ENCODE measurements at places on chromosomes 12 and 14. TPM values are rescaled to one million over a fixed set of nuclear protein-coding genes. Genes with fewer than 3 reads are reported as not detected.

The CCDC88C gene
- total RNA-seq: 32.8 TPM

The TDRD9 gene
- total RNA-seq: 6.6 TPM

DNA sequence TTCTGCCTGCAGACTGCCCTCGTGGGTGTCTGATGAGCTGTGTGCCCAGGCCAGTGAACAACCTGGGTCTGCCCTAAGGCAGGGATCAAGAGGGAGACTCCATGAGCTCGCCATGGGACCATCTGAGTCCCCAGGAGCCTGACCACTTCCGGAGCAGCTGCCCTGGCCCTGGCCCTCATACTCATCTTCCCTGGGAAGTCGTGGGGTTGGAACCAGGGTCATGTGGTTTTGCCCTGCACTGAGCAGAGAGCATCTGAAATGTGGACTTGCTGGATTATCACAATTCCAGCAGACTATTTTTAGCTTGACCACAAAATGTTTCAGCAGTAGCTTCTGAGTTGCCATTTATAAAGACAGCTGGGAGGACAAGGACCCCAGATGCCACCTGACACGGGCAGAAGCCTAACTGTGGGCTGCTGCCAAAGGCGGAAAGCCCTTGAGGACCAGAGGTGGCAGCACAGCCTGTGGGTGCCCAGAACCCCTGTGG lies 6.7 kb downstream of the BTBD6 start:
- no peaks in the 10 kb centered on the region for H3K27me3 ChIP-seq
- DNase-seq: no peak
- H3K4me3 ChIP-seq: no peak overlapping the region
- no peak overlapping the region for H3K27ac ChIP-seq
- H3K4me1 ChIP-seq: no peaks in the 10 kb centered on the region
- peaks cover 6% of the 10 kb centered on the region for H3K36me3 ChIP-seq

GRCh38 chr14:98140862-98141530 lies 1131.0 kb downstream of the BCL11B start:
- no peaks in the 10 kb centered on the region for H3K4me1 ChIP-seq
- H3K27ac ChIP-seq: no peak overlapping the region
- no peak overlapping the region for H3K4me3 ChIP-seq
- peaks cover 2% of the 10 kb centered on the region for H3K27me3 ChIP-seq

DNA sequence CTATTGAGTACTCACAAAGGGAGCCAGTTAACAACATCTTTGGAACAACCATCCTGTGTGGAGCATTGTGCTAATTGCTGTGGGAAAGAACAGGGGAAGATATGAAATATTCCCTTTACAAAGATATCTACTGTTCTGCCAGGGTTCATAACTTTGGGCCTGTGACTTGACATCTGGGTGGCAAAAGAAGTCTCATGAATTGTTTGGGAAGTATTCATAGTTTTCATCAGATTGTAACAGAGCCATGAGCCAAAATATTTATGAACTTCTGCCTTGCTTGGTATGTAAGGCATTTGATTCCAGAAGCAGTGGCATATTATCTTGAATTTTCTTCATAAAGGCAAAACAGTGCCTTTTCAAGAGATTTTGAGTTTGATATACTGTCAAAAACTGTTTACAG lies 816.2 kb downstream of the DIO2 start:
- no peak overlapping the region for H3K4me3 ChIP-seq
- H3K36me3 ChIP-seq: no peaks in the 10 kb centered on the region
- H3K27me3 ChIP-seq: no peaks in the 10 kb centered on the region
- no peaks in the 10 kb centered on the region for H3K4me1 ChIP-seq
- H3K27ac ChIP-seq: no peak overlapping the region
- DNase-seq: no peak

GRCh38 chr12:91413581-91414546 lies 231.2 kb upstream of the DCN start:
- H3K4me1 ChIP-seq: no peaks in the 10 kb centered on the region
- H3K27ac ChIP-seq: no peak overlapping the region
- no peaks in the 10 kb centered on the region for H3K36me3 ChIP-seq
- no peaks in the 10 kb centered on the region for H3K27me3 ChIP-seq

GRCh38 chr12:101277443-101277842 lies 2.5 kb upstream of the UTP20 start:
- DNase-seq: no peak
- no peaks in the 10 kb centered on the region for H3K36me3 ChIP-seq
- no peaks in the 10 kb centered on the region for H3K27me3 ChIP-seq
- no peak overlapping the region for H3K4me3 ChIP-seq

GRCh38 chr14:74389980-74390379 lies 36.0 kb downstream of the SYNDIG1L start:
- no peak for DNase-seq
- H3K4me1 ChIP-seq: no peaks in the 10 kb centered on the region
- H3K4me3 ChIP-seq: no peak overlapping the region
- no peaks in the 10 kb centered on the region for H3K36me3 ChIP-seq
- H3K27me3 ChIP-seq: no peaks in the 10 kb centered on the region

- no peak overlapping the region for H3K27ac ChIP-seq
- no peaks in the 10 kb centered on the region for H3K4me1 ChIP-seq
- no peaks in the 10 kb centered on the region for H3K27me3 ChIP-seq
- no peak for DNase-seq
Observed at GRCh38 chr14:75976826-75977581, 4.8 kb downstream of the TGFB3 start.

The SLC8A3 gene
- 0.98 TPM for total RNA-seq

DNA sequence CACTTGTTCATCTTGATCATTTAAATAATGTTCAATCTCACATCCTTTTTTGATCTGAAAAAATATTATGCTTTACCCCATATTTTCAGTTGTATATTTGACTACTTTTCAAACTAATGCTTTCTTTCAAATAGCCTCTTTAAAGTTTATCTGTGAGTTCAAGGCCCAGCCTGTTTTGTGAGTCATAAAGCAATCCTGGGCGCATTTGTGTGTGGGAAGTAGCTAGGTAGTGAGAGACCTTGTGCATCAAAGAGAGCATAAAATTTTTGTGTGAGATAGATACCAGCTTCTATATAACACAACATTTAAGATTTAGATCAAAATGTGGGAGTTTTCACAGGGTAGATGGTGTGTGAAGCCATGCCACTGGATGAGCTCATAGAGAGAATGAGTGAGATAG lies 405.6 kb downstream of the NAV3 start:
- no peaks in the 10 kb centered on the region for H3K36me3 ChIP-seq
- no peaks in the 10 kb centered on the region for H3K27me3 ChIP-seq
- no peak overlapping the region for H3K27ac ChIP-seq

DNA sequence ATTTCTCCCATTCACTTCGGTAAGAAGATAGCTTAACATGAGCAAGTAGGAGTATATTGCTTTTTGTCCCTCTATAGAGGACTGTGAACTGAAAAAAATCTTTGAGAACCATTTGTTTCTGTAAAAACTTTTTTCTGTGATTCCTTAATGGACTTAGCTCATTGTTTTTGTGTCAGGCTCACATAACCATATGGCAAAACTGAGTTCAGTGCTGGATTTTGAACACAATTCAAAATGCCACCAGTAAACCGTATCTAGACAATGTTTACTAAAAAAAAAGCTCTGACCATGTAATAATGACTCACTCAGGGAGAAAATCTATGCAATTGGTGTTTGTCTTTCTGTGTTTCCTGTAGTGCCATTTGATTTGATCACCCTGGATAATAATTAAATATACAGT lies 5.2 kb downstream of the TRHDE start:
- peak overlapping the region; percentile 53 for H3K27ac ChIP-seq
- peaks cover 5% of the 10 kb centered on the region for H3K27me3 ChIP-seq
- DNase-seq: no peak
- peaks cover 27% of the 10 kb centered on the region for H3K4me1 ChIP-seq
- no peak overlapping the region for H3K4me3 ChIP-seq
- H3K36me3 ChIP-seq: no peaks in the 10 kb centered on the region

- H3K4me3 ChIP-seq: no peak overlapping the region
- H3K27ac ChIP-seq: no peak overlapping the region
- no peaks in the 10 kb centered on the region for H3K27me3 ChIP-seq
- H3K36me3 ChIP-seq: no peaks in the 10 kb centered on the region
Observed at GRCh38 chr14:99755629-99756603, 37.3 kb upstream of the EML1 start.

The NELL2 gene
- total RNA-seq: 3.3 TPM

DNA sequence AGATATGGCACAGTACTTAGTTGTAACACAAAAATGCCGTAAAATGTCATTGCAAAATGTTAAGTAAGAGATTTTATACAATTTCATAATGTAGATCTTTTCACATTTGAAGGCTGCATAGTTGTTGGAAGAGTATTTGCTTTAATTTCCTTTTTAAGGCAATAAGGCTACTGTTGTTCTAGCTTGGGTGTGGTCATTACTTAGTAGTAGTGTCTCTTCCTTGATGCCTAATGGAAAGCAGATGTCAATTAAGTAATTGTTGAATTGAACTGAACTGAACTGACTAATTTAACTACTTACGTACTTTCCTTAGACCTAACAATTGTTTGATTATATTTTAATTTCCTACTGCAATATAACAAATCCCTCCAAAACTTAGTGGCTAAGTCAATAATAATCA lies 181.7 kb downstream of the FLRT2 start:
- H3K4me1 ChIP-seq: no peaks in the 10 kb centered on the region
- no peak overlapping the region for H3K4me3 ChIP-seq
- H3K27ac ChIP-seq: no peak overlapping the region
- H3K27me3 ChIP-seq: no peaks in the 10 kb centered on the region
- no peak for DNase-seq
- H3K36me3 ChIP-seq: no peaks in the 10 kb centered on the region

DNA sequence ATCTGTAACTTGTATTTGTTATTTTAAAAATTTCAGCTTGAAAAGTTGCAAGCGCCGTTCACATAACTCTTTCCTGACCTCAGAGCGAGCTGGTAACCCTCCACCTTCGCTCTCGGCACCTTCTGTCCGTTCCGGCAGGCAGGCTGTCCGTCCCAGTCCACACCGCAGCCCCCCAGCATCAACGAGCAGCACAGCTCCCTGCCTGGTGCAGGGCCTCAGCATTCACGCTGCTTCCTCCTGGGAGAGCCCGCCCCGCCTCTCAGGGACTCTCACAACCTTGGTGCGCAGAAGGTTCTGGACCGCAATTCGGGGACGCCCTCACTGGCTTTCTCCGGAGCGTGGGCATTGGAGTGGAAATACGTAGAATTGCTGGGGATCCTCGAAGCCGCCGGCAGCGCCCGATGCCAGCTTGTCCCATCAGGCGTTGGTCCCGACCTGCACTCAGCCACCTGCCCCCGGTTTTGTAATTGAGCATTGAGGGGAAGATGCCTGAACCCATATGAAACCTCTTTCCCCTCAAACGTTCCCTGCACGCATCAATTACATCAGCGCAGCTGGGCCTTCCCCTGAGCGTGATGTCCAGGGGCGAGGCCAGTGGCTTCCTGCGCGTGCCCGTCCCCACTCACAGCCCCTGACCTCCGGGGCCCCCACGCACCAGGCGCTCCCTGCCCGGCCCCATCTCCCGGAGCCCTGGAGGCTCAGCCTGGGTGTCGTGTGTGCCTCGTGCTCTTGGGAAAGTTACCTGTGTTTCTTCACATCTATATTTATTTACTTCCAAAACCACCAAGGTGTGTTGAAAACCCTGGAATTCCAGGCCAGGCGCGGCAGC lies 19.1 kb downstream of the LRCOL1 start:
- H3K4me3 ChIP-seq: no peak overlapping the region
- H3K27ac ChIP-seq: no peak overlapping the region
- no peaks in the 10 kb centered on the region for H3K4me1 ChIP-seq
- H3K36me3 ChIP-seq: no peaks in the 10 kb centered on the region
- DNase-seq: peak; percentile 75
- H3K27me3 ChIP-seq: no peaks in the 10 kb centered on the region

- no peak overlapping the region for H3K27ac ChIP-seq
- H3K4me3 ChIP-seq: no peak overlapping the region
- DNase-seq: peak; percentile 13
Observed at GRCh38 chr12:105860561-105861207, 278.1 kb downstream of the NUAK1 start.

The CACNA2D4 gene
- 7.3 TPM for total RNA-seq

DNA sequence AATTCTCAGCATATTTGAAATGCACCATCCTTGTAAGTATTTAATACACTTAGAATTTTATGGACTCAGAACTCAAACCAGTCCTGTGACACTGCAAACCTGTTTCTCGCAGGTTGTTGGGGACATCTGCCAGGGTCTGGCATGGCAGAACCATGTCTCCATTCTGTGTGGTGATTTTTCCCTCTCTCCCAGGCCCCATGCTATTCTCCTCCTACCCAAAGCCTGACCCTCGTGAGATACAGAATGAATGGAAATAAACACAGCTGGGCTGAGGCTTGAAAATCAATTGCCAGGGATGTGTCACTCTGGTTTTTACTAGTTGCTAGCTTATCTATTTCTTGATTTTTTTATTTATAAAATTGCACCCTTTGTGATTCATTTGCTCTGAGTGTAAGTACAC lies 19.8 kb downstream of the TPH2 start:
- no peaks in the 10 kb centered on the region for H3K27me3 ChIP-seq
- H3K27ac ChIP-seq: no peak overlapping the region
- no peak overlapping the region for H3K4me3 ChIP-seq
- no peaks in the 10 kb centered on the region for H3K36me3 ChIP-seq

GRCh38 chr14:96275177-96276112 lies 19.4 kb downstream of the BDKRB1 start:
- H3K27ac ChIP-seq: no peak overlapping the region
- no peaks in the 10 kb centered on the region for H3K36me3 ChIP-seq
- H3K4me1 ChIP-seq: no peaks in the 10 kb centered on the region
- H3K4me3 ChIP-seq: no peak overlapping the region

The GLT8D2 gene
- total RNA-seq: 7.7 TPM

- H3K27ac ChIP-seq: no peak overlapping the region
- no peaks in the 10 kb centered on the region for H3K36me3 ChIP-seq
- no peak for DNase-seq
- H3K4me1 ChIP-seq: no peaks in the 10 kb centered on the region
- no peak overlapping the region for H3K4me3 ChIP-seq
- no peaks in the 10 kb centered on the region for H3K27me3 ChIP-seq
Observed at GRCh38 chr12:97063292-97063935, 156.4 kb downstream of the NEDD1 start.

The CMA1 gene
- total RNA-seq: 2.1 TPM

- H3K27ac ChIP-seq: no peak overlapping the region
- H3K36me3 ChIP-seq: no peaks in the 10 kb centered on the region
- H3K27me3 ChIP-seq: no peaks in the 10 kb centered on the region
- H3K4me3 ChIP-seq: peak overlapping the region; percentile 44
- H3K4me1 ChIP-seq: no peaks in the 10 kb centered on the region
- DNase-seq: peak; percentile 22
Observed at GRCh38 chr12:76486011-76486410, 73.6 kb downstream of the OSBPL8 start.

- H3K27ac ChIP-seq: no peak overlapping the region
- H3K36me3 ChIP-seq: no peaks in the 10 kb centered on the region
- no peak overlapping the region for H3K4me3 ChIP-seq
- no peak for DNase-seq
Observed at GRCh38 chr14:105316968-105317510, 2.5 kb downstream of the PACS2 start.

The DBX2 gene
- not detected for total RNA-seq

DNA sequence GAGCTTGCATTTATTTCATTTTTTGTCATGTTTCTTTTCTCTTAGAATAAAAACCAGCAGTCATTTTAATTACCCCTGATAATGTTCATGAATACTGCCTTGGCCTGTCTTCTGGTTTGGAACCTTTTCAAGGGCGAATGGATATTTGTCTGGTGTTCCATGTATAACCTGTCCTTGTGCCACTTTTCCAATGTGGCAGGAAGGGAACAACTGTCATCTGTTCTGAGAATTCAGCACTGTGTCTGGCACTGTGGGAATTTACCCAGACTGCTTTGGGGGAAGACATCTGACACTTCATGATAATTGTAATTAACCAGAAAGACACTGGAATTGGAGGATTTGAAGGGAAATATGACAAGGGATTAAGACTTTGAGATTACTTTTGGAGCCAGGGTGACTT lies 352.8 kb downstream of the APAF1 start:
- H3K4me1 ChIP-seq: no peaks in the 10 kb centered on the region
- H3K27me3 ChIP-seq: no peaks in the 10 kb centered on the region
- H3K36me3 ChIP-seq: no peaks in the 10 kb centered on the region
- DNase-seq: no peak

The BIN2 gene
- 15.6 TPM for total RNA-seq

All from kidney (tissue), 22 donors.